HCT116 (cell line): ENCODE measurements at places on chromosomes 3 and 15. TPM values are rescaled to one million over a fixed set of nuclear protein-coding genes. Genes with fewer than 3 reads are reported as not detected.

- no peaks in the 10 kb centered on the region for H3K4me1 ChIP-seq
- DNase-seq: no peak
- no peak overlapping the region for H3K4me3 ChIP-seq
- H3K27ac ChIP-seq: no peak overlapping the region
These were observed 19.8 kb downstream of the SIN3A start for GRCh38 chr15:75431682-75432081.

GRCh38 chr3:13235079-13235478, 161.8 kb upstream of the IQSEC1 start:
- no peak overlapping the region for H3K4me3 ChIP-seq
- H3K27me3 ChIP-seq: no peaks in the 10 kb centered on the region
- no peak for DNase-seq
- H3K27ac ChIP-seq: no peak overlapping the region

- no peaks in the 10 kb centered on the region for H3K27me3 ChIP-seq
- no peak overlapping the region for H3K4me3 ChIP-seq
These were observed 156.1 kb upstream of the ANKRD28 start for GRCh38 chr3:15953841-15954240.

- no peaks in the 10 kb centered on the region for H3K36me3 ChIP-seq
- H3K4me1 ChIP-seq: peaks cover 11% of the 10 kb centered on the region; the same call in 1 of the 2 replicates
- H3K27me3 ChIP-seq: no peaks in the 10 kb centered on the region
- DNase-seq: no peak
These were observed 63.2 kb upstream of the HRH1 start for GRCh38 chr3:11091088-11091590.

GRCh38 chr3:197209366-197210260, 88.8 kb downstream of the DLG1 start:
- no peak for DNase-seq
- H3K4me3 ChIP-seq: no peak overlapping the region
- no peaks in the 10 kb centered on the region for H3K27me3 ChIP-seq

Gene KLHL40
- not detected for total RNA-seq

Gene SSUH2
- 0.76 TPM for total RNA-seq
